ENCODE measurements at places on chromosomes 7 and 10.

DNA sequence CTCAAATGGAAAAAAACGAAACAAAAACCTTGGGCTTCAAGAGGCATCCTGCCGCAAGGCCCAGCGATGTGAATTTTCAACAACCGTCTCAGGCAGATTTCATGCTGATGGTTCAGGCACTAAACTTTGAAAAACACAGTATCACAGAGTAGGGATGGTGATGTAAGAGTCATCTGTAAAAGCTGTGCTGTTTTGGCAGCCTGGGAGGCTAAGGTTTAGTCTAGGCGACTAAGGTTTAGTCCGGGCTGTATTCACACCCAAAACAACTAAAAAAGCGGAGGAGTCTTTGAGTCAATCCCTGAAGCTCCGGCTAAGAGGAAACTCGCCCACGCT is 420 bp upstream of the MINPP1 start:
- no peak for DNase-seq

DNA sequence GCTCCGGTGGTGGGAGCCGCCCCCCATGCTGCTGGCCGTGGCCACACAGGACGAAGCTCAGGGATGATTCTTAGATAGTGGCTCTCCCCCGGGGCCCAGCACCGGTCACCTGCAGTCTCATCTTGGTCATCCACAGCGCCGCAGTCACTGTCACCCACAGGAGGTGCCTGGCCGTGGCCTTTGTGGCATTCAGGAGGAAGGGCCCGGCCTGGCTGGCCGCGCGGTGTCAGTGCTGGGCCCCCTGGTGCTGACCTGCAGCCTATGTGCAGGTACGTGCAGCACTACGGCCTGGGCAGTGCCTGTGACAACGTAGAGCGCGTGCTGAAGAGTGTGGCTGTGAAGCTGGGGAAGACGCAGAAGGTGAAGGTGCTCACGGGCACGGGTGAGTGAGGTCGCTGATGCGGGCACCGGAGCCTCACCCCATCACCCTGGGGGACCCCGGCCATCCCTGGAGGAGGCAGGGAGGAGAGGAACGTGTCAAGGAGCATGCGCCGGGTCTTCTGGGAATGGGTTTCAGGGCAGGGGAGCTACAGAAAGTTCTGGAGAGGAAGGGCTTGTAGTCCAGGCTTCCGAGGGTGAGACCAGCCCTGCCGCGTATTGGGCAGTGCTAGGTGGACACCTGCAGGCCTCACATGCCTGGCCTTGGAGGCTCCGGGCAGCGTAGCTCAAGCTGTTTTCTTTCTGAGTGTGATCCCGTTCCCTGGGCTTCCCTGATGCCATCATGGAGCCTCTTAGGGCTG is 5.0 kb downstream of the SPRN start:
- no peak for DNase-seq

- DNase-seq: no peak
Measured at GRCh38 chr7:46226860-46227259, 305.8 kb upstream of the IGFBP3 start.

- no peak for DNase-seq
Measured at GRCh38 chr10:11430421-11431215, 180.8 kb downstream of the USP6NL start.

DNA sequence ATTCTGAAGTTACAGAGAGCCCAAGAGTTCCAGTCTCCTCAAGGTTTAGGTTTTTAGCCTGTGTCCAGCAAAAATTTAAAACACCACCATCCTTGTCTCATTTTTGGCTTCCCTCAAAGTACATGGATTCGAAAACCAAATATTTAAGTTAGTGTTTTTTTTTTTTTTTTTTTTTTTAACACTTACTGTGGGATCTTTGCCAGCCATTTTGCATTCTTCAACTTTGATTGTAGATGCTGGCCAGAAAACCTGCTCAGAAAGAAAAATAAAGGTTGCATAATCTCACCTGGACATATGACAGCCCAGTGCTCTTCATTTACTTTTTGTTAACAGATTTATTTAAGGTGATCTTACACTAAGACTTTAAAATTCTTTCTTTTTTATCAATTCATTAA is 91.6 kb downstream of the SEMA3C start:
- DNase-seq: no peak

DNA sequence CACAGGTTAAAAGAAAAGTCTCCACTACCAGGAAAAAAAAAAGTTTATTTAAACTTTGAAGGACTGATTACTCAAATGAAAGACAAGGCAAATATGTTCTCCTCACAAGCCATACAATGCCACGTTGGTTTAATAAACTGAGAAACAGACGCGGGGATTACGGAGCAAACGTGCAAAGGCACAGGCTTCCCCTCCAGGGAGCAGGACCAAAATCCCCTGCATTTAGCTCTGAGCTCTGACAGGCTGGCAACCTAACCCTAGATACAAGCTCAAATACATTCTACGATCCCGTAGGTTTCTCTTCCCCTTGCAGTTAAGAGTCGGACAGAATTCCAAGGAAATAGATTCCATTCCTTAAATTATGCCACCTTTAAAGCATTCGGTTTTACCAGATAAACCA is 7.7 kb upstream of the GRB10 start:
- DNase-seq: no peak

DNA sequence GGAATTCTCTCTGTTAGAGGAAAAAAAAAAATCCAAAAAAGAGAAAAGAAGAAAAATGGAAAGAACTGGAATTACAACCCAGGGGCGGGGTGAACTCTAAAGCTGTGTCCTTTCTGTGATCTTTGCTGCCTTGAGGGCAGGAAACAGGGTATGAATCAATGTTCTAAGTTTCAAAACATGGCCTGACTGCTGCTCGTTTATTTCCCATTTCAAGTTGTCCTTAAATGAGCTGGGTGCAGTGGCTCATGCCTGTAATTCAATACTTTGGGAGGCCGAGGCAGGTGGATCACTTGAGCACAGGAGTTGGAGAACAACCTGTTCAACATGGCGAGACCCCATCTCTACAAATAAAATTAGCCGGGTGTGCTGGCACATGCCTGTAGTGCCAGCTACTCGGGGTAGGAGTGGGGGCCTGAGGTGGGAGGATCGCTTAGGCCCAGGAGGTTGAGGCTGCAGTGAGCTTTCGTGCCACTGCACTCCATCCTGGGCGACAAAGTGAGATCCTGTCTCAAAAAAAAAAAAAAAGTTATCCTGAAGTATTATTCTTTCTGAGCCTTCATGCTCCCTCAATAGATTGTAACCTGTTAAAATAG is 24.7 kb upstream of the TFAM start:
- no peak for DNase-seq

DNA sequence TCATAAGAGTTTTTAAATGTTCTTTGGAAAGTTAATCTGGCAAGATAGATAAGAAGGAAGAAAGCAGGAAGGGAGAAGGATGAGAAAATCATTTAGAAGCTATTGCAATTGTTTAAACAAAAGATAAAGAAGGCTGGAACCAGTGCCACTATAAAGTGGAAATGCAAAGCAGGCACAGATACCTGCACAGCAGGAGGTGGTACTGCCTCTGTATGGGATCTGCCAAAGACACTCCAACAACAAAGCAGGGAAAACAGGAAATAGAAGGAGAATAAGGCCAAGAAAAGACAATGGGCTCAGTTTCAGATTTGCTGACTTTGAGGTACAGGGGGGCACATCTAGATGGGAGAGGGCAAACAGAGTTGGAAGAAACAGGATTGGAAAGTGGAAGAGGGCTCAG is 138.6 kb downstream of the PPP1R17 start:
- DNase-seq: no peak

DNA sequence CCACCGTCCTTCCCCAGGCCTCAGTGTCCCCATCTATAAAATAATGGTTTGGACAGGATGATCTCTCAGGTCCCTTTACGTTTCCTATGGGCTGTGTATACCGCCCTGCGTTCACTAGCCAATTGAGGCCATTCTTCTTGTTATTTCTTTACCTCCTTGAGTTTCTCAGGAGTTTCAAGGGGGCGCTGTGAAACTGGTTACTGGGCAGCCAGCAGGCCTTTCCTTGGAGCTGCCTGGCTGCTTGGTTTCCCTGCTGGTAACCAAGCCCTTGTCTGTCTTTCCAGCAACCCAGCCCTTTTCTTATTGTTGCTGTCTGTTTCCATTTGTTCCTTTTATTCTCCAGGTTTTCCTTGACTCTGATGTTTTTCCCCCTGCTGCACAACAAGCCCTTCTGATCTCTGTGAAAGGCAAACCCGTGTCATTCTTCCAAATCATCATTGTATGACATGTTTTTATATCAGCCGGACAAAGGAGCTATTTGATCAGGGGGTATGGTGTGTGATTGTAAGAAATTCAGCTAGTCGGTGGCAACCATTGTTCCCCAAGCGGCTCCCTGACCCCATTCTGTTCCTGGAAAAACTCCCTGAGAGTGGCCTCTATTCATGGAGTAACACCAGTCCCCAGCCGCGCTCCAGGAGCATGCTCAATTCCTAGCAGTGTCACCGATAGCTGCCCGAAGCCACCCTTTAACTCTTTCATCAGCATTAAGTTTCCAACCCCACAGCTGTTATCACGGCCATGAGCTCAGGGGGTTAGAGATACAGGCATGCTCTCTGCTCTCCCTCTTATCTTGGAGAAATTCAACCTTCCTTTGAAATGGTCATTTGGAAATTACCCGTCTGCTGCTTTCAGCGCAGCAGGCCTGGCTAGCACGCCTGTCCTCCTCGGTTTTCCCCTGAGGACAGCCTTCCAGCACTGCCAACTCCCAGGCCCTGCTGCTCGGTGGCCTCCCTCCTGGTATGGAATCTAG is 26.6 kb downstream of the FGF8 start:
- no peak for DNase-seq

DNA sequence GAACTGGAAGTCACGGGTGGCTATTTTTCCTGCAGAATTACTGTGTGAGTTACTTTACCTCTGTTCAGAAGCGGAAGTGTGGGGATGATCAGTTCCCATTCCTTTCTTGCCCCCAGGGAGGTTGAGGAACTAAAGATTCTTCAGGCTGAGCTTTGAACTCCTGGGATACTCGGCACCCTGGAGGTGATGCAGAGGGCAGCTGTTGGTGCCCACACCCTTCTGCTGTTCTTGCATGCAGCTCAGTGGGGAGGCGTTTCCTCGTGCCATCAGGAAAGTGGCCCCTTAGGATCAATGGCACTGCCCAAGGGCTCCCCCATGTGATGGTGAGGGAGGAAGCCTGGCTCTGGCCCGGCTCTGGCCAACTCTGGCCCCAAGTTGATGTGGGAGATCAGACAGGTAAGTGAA is 44.7 kb upstream of the MXI1 start:
- DNase-seq: no peak

GRCh38 chr10:63758080-63758479 is 236.9 kb downstream of the REEP3 start:
- no peak for DNase-seq

- no peak for DNase-seq
Measured at GRCh38 chr7:57867884-57868701, 418.1 kb downstream of the ZNF716 start.

Data from stimulated activated CD8-positive, alpha-beta memory T cell treated with anti-CD3 and anti-CD28 coated beads, Interleukin-4, amount 100 ng/mL, for 1 hour (primary cell).